ENCODE measurements at places on chromosomes 2 and 18.

- DNase-seq = no peak
These were observed 199.8 kb downstream of the EPHA4 start for GRCh38 chr2:221372159-221372884.

DNA sequence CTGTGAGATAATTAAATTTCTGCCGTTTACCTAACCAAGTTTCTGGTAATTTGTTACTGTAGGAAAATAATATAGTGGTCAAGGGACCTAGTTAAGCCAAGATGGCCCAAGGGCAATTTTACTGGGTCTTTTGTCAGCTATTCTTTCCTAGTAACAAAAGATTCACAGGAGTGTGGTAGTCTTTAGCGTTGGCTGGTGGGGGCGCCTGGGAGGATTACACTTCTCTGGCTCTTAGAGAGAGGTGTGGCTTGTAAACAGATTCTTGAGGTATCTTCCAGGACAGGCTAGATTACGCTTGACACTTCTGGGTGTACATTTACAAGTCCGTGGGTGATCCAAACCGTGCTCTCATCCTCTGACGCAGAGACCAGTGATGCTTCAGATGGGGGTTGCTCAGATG, 3.3 kb upstream of the ACOXL start:
- no peak for DNase-seq

- no peak for DNase-seq
These were observed 201.7 kb upstream of the RBBP8 start for GRCh38 chr18:22731398-22731797.

- no peak for DNase-seq
These were observed 29.8 kb downstream of the MGAT5 start for GRCh38 chr2:134283661-134284060.

DNA sequence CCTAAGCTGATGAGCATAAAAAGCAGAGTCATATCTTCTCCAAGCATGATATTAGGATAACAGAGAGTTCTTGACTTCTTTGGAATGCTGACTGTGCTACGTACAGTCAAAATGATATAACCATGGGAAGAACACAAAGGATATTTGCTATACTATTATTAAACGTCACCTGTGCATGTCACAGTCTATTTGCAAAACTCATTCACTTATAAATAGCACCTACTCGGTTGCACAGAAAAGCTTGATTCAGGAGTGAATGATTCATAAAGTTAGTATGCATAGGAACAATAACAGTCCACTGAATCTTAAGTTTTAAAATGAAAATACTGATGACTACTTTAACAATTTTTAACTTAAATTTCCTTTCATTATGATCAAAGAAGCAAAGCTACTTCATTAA, 83.3 kb downstream of the SP3 start:
- no peak for DNase-seq

DNA sequence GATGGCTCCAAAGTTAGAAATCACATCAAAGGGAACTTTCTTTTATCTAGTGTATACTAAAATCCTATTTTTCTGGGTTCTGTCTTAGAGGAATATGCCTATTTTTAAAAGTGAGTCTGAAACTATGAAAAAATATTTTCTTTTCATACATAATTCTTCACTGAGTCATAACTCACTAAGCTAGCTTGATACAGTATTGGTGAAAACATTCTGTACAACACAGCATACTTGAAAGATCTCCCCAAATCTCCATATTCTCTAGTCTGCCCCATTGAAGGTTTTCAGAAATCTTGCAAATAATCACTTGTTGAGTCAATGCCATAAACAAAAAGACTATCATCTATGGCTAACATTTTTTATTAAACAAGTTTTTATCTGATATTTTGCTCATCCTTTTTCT, 44.5 kb downstream of the COL3A1 start:
- no peak for DNase-seq

Data from MG63 (cell line).